ENCODE measurements at places on chromosomes 16 and 17. TPM values are rescaled to one million over a fixed set of nuclear protein-coding genes. Genes with fewer than 3 reads are reported as not detected.

GRCh38 chr17:7886227-7887037, 2.2 kb upstream of the CHD3 start:
- no peak for DNase-seq

Gene SOX15
- total RNA-seq: 1.5 TPM

Gene HEATR9
- total RNA-seq: not detected

Gene STX1B
- 22.5 TPM for total RNA-seq

- DNase-seq: no peak
These were observed 5.4 kb downstream of the BANP start for GRCh38 chr16:87956365-87957231.

- no peak for DNase-seq
These were observed 42.1 kb upstream of the GPRC5B start for GRCh38 chr16:19926449-19927390.

GRCh38 chr17:21425321-21425720, 49.2 kb downstream of the KCNJ12 start:
- no peak for DNase-seq

Gene TNFRSF13B
- total RNA-seq: not detected

Gene KRTAP9-1
- not detected for total RNA-seq

DNA sequence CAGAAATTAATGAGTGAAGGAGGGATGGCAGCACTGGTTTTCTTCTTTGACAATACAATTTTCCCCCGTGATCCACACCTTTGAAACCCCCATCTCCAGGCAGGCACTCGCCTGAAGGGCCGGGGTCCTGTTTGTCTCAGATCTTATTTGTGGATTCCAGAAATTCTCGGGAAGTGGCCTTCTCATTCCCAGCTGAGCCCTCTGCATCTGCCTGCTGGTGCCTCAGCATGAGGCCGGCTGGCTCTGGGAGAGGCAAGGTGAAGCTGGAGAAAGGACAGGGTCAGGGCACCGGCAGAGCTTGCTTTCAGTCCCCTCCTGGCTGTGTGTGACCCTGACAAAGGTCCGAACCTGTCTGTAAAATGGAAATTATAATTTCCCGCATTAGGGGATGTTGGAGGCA, 35.8 kb upstream of the C1QL1 start:
- DNase-seq: no peak

DNA sequence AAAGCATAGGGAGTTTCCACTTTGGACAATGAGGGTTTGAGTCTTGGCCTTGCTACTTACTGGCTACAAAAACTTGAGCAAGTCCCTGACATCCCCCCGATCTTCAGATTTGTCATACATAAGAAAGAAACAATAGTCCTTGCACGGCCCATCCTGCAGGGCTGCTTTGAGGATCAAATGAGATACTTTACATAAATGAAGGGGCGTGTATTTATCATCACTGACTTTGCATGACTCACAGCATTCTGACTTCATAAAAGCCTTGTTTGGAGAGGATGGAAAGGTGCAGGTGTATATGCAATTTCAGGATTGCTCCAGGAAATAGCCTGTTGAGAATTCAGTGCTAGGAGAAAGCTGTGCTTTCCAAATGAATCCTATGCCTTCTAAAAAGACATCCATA, 465.0 kb upstream of the MAF start:
- no peak for DNase-seq

Gene SLC2A4
- total RNA-seq: 0.18 TPM

DNA sequence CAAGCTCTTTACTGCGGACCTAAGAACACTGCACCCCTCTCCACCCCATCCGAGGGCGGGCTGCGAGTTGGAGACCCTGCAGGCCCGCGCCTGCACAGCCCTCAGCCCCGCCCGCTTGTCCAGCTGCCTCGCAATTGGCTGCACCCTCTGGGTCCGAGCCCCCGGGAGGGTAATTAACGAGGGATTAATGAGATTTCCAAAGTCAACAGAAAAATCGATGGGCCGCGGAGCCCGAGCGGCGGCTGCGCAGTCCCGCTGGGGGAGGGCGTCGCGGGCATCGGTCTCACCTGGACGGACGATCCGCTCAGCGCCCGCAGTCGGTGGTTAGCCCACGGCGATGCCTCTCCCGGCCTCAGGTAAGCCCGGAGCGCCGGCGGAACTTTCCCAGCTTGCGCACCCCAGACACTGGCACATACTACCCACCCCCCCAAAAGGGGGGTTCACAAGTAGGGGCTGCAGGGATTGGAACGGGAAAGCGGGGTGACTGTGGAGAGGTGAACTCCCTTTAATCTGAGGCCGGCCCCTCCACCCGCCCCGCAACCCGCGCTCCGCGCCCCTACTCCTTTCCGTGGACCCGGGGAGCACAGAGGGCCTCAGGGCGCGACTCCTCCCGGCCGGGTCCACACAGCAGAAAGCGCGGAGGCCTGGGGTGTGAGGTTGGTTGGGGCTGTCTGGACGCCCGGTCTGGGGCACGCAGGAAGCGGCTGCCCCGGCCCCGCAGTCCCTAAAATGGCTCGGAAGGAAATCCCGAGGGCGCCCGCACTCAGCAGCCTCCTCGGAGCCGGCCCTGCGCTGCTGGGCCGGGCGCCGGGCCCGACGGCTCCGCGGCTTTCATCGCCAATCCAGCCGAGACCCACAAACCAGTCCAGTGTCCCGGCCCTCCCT, at the start of gene OTOP3:
TSS of gene OTOP3 (plus strand) at position 314 of the 885 bp plus-strand sequence. CDS start at position 338, 24 bp downstream.
- DNase-seq: no peak

DNA sequence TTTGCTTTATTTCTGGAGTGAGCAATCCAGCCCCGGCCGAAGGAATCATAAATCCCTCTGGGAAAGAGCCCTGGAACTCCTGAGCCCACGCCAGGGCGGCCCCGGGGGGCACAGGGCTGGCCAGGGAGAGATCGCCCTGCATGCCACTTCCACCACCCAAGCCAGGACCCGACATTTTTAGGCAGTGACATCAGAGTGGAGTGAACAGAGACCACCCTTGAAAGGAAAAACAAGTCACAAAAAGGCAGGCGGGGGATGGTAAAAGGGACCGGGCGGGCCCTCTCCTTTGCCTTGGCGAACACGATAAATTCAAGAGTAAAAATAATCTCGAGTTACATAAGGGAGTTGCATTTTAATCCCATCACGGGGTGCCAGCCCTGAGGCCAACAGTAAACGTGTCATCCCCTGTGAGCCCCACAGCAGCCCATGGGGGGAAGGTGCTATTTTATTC, 284.1 kb downstream of the C16orf95 start:
- no peak for DNase-seq

Data from cerebellum (tissue), 4 donors.